ENCODE measurements at places on chromosomes 2 and 18.

DNA sequence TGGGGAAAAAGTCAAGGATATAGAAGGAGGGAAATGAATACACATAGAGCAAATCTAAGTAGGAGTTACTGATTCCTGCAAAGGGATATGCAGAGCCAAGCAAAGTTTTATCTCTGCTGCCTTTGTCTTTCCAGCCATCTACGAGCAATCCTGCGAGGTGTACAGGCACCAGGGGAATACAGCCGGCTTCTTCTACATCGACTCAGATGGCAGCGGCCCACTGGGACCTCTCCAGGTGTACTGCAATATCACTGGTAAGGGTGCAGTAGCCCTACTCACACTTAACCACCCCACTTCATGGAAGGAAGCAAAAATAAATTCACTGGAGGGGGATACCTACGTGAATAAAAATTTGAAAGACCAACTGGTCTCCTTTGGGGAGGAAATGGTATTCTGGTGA is 584.6 kb downstream of the CNTNAP5 start:
- DNase-seq = no peak

- no peak for DNase-seq
These were observed 157.8 kb downstream of the PIK3C3 start for GRCh38 chr18:42112657-42113420.

- DNase-seq = no peak
These were observed 84.8 kb upstream of the DNAJC10 start for GRCh38 chr2:182631299-182631698.

- DNase-seq = no peak
These were observed 49.8 kb downstream of the FBLN7 start for GRCh38 chr2:112187805-112188596.
